ENCODE measurements at places on chromosomes 12 and 14. TPM values are rescaled to one million over a fixed set of nuclear protein-coding genes. Genes with fewer than 3 reads are reported as not detected.

GRCh38 chr12:95674631-95675030, 115.9 kb downstream of the NTN4 start:
- no peak for DNase-seq

- DNase-seq, result no peak
These were observed 1169.4 kb downstream of the GALC start for GRCh38 chr14:86823581-86823980.

Gene SPRYD3
- total RNA-seq, result 45.8 TPM

DNA sequence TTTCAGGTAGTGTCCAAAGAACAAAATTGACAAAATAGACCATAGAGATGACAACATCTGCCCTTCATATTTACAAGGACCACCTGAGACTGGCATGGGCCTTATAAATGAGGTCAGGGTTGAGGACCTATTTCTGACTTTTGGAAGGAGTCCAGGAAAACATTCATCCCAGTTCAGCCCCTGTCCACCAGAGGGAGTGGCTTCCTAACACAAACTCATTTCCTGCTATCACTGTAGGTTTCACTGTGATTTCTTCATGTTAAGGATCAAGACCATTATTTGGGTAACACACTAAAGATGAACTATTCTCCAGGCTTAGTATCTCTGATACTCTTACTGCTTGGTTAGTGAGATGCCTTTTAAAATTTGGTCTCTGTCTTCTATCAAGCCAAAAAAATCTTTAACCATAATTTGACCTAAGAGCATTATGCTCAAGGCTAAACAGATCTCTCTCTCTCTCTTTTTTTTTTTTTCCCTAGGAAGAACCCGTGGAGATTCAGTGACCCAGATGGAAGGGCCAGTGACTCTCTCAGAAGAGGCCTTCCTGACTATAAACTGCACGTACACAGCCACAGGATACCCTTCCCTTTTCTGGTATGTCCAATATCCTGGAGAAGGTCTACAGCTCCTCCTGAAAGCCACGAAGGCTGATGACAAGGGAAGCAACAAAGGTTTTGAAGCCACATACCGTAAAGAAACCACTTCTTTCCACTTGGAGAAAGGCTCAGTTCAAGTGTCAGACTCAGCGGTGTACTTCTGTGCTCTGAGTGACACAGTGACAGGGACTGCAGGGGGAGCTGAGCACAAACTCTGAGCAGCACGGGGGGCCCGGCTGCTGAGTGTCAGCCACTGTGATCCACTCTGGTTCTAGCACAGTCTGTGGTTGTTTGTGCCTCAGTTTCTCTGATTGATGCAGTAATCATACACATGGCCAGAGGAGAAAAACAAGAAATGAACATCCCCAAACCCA, 267.6 kb upstream of the OR4E1 start:
- DNase-seq, result no peak

Gene GDF11
- 0.64 TPM for total RNA-seq

DNA sequence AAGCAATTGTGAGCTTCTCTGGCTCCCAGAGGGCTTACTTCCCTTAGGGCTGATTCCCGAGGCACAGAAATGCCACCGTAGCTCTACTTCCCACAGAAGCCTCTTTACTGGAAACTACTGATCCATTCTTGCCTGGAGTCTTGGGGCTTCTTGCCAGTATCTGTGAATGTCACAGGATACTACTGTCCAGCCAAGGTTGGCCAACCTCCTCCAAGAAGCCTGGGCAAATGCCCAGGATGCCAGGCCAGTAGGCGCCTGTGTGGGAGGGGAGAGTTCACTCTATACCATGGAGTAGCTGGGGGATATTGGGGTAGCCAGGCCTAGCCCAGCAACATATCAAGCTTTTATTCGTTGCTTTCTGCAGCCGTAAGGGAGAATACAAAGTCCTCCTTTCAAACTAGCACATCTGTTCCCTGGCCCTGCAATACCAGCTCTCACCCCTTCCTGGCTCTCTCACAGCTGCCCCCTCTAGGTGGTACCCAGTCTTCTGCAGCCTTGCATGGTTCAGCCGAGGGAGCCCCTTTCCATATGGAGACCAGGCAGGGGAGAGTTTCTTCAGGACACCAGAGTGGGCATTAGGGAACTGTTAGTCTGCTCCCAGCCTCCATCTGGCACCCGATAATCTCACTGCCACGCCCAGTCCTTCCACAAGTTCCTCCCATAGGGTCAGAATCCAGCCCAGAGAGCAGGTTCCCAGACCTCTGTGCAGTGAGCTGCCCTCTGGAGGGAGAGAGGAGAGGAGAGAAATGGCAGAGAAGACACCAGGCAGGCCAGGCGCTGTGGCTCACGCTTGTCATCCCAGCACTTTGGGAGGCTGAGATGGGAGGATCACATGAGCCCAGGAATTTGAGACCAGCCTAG, 24.3 kb upstream of the PLEK2 start:
- no peak for DNase-seq

- DNase-seq, result no peak
These were observed 224.6 kb downstream of the ALX1 start for GRCh38 chr12:85504624-85505023.

GRCh38 chr12:120721866-120722265, 3.8 kb upstream of the ACADS start:
- no peak for DNase-seq

DNA sequence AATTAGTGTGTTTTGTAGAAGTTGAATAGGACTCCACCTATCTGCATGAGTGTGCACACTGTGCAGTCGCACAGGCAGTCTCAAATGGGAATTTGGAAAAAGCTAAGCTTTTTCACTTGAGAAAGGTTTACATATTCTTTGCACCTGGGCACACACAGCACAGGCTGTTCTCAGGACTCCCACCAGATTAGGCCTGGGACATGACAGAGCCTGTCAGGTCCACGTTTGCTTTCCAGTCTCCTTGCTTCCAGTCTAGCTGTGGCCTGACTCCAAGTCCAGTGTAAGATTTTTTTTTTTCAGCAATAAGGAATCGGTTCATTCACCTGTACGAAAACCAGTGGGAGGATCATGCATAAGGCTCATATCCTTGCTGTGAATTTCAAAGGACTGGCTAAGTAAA, 181.3 kb downstream of the ZFP36L1 start:
- no peak for DNase-seq

- DNase-seq, result no peak
These were observed 9.1 kb downstream of the FIGNL2 start for GRCh38 chr12:51839310-51839947.

Gene MDP1
- 17.1 TPM for total RNA-seq

Gene LRFN5
- 1.4 TPM for total RNA-seq

Gene IFI27
- total RNA-seq, result 160 TPM

- DNase-seq, result no peak
These were observed 93.9 kb downstream of the FAR2 start for GRCh38 chr12:29242921-29243431.

- peak; percentile 83 for DNase-seq
These were observed 40.9 kb downstream of the CCDC85C start for GRCh38 chr14:99562856-99563748.

Gene PTPN21
- total RNA-seq, result 14.4 TPM

Gene OTOGL
- 0.59 TPM for total RNA-seq

Gene TAMALIN
- 16.0 TPM for total RNA-seq

- no peak for DNase-seq
These were observed 120.0 kb upstream of the PRMT8 start for GRCh38 chr12:3371018-3371417.

Gene RPGRIP1
- total RNA-seq, result 0.48 TPM

DNA sequence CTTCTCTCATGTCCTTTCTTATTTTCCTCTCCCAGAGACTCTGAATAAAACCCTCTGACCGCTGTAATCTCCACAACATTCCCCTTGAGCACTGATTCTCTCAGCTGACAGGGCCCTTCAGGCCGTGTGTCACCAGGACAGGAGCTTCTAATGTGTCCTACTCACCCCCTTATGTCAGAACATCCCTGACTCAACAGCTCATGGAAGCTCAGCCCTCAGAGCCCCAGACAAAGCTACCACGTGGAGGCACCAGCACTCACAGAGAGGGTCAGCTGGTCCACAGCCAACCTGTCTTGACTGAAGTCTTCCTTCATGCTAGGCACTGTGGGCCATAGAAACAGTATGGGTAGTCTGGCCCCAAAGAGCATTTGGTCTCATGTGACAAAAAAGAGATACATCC, 49.8 kb downstream of the SMUG1 start:
- DNase-seq, result no peak

Gene PLEKHG3
- total RNA-seq, result 30.3 TPM
